Fibroblast of skin of back (primary cell): ENCODE measurements at places on chromosomes 4 and X.

DNA sequence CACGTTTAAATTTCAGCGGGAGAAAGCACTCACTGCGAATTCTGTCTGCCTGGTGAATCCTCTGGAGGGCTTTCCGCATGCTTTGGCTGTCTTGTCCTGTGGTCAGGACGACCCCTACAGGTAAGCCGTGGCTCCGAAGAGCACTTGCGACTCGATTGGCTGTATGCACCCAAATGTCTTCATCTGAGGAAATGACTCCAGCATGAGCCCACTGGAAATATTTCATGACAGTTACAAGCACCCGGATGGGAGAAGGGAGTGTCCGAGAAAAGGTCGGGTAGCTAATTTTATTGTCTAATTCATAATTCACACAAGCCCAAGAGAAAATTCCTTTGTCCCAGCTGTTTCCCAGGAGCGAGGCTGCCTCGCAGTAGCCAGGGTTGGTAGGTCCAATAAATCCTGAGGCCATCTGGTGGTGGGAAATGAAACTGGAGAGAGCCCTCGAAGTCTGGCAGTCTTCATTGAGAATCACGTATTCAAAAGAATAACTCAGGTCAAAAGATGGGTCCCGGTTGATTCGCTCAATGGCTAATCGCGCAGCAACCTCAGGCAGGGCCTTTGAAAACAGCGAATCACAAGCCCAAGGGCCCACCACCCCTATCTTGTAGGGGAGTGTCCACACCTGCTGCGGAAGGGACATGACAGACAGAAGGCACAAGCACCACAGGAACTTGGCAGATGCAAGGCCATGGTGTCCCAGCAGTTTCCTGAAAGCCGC is 6.6 kb downstream of the GUCY2F start:
- peak; percentile 69 for DNase-seq

DNA sequence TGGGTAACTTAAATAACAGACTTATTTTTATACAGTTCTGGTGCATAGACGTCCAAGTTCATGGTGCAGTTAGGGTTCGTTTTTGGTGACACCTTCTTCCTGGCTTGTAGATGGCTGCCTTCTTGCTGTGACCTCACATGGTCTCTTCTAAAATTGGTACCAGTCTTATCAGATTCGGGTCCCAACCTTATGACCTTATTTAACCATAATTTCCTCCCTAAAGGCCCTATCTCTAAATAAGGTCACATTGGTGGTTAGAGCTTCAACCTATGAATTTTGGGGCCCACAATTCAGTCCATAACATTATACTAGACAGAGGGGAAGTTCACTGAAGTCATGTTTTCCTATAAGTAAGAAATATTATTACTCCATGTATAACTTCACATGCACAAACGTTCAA is 128.0 kb downstream of the CFAP299 start:
- no peak for DNase-seq

GRCh38 chr4:77050962-77051361 is 24.8 kb downstream of the CCNI start:
- DNase-seq, result no peak

- DNase-seq, result no peak
These were observed 52.0 kb downstream of the EDNRA start for GRCh38 chr4:147532896-147533295.

DNA sequence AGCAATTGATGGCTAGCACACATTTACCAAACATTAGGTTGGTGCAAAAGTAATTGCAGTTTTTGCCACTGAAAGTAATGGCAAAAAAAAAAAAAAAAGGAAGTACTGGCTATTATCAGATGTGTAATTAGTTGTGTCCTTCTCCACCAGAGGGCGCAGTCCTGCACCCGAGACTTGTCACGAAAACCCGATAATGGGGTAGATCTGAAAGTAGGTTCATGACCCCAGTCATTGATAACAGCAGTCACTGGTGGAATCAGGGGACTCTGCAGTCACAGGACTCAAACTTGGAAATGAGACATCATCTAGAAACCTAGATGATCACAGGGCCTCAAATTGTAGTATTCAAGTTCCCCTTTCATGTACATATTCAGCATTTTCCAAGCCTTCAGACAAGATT is 13.1 kb upstream of the ACOT9 start:
- DNase-seq, result peak; percentile 48

DNA sequence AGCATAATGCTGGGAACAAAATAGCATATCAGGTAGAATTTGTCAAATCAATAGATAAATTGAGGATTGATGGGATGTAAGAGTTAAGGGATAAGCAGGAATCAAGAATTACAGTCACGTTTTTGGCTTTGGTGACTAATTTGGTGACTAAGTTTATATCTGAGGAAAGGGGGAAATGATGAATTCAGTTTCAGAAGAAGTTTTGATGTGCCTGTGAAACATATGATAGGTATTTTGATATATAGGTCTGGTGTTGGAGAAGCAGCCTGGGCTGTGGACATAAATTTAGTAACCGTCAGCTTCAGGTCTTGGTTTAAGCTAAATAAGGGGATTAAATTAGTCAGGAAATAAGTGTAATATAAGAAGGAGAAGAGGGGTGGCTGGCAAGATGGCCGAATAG is 79.0 kb upstream of the EDA2R start:
- peak; percentile 4 for DNase-seq

DNA sequence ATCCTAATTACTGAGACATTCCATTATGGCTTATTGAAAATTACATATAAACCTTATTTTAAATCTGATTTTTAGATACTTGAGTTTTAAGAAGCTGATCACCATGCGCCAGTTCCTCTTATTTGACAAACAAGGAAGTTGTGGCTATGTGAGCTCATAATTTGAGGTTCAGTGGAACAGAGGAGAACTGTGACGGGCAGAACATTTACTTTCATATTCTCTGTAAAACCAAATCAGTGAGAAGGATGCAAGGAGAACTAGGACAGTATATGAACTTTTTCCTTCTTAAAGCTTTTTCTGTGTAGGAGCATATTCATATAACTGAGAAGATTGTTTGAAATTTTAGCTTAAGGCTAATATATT is 25.3 kb downstream of the STIM2 start:
- no peak for DNase-seq

DNA sequence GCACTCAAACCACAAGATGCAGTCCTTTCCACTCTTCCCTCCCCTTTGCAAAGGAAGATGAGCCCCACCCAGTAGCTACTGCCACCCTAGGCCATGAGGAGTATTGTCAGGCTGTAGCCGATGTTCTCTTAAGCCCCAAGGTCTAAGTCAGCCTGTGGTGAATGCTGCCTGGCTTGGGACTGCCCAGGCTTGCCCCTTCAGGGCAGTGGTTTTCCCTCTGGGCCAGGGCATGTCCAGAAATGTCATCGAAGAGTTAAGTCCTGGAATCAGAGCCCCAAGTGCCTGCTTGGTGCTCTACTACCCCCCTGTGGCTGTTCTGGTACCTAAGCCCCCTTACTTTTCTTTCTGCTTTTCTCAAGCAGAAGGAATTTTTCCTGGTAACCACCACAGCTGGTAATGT is 11.8 kb upstream of the PGK1 start:
- DNase-seq, result peak; percentile 49

DNA sequence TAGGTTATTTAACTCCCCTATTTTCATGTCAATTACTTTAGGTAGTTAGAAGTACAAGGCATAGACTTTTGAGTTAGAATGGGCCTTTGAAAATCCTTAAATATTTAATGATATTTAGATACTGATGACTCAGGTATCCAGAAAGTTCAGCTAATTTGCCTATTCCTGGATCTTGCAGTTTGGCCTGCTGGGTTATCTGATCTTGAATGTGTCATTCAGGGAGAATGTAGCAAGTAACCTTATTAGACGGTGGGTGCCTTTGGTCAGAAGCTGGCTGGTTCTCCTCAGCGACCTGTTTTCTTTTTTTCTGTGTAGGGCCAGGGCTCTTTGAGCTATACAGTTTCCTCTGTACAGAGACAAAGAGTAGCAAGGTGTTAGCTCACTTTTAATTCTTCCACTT is 42.0 kb downstream of the MTM1 start:
- peak; percentile 3 for DNase-seq

GRCh38 chr4:105460306-105460705 is 13.6 kb downstream of the PPA2 start:
- no peak for DNase-seq

DNA sequence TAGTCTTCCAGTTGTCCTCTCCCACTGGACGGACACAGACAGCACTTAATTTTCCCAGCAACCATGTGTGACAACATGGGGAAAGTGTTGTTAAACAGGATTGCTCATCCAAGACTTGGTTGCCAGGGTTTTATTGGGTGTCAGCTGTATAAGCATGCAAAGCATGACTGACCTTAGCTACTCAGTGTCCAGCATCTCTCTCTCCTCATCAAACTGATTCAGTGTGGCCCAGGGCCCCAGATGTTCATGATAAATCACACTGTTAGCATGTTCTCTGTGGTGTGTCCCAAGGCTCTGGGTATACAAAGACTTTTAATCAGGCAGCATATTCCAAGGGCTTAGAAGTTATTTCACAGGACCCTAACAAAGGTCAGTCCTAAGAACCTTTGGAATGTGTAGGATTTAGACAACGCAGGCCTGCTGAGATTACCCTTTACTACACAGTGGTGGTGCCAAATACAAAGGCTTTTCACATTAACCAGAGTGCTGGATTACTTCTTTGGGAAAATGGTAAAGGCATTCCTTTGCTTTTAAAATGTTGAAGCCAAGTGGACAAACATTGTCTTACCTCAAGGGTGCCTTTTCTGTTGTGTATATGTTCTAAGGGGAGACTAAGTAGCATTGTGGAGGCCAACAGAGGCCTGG is 213.3 kb downstream of the GLUD2 start:
- DNase-seq, result no peak

DNA sequence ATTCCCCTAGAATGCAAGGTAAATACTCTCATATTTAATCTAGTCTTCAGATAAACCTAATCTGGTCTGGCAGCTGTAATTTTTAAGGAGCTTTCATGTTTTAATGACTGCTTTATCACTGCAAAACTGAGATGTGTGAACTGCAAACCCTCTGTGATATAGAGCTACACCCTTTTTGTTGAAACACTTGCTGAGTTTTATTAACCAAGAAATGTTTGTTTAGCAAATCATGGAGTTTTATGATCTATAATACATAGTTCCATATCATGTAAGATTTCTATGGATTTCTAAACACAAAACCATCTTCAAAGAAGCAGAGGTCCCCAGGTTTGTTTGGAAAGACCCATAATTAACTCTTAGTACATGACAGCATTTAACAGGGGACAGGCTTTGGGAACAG is 126.4 kb downstream of the BTC start:
- no peak for DNase-seq

DNA sequence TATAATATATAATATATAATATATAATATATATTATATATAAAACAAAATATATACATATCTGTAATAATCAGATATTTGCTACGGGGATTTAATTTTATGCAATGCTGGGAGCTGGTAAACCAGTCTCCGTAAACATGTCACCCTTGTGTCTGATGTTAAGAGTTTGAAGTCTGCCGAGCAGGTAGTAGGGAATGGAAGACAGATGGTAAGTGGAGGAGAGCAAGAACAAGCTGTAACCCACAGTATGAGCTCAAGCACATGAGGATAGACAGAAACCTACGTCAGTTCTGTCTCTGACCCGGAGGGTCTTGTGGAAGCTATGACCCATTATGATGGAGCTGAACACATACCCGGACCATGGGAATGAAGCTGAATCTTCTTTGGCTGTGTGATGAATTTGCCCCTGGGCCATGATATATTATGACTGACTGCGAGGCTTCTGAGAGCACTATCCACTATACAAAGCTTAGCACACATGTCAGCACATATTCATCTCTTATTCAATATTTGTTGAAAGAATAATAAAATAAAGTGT is 46.2 kb downstream of the TIGD2 start:
- DNase-seq, result no peak

DNA sequence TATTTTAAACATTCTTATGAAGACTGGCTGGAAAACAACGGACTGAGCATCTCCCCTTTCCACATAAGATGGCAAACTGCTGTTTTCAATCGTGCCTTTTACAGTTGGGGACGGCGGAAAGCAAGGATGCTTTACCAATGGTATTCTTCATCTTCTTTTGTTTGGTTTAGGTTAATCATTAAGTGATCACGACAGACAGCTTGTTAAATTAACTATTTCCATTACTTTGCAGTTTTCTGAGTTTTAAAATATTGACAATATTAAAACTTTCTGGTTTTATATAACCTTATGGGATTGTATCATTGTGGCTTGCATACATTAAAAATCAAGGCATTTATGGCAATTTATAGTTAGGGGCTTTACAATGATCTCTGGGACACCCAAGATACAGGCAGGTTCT is 3.8 kb downstream of the MBTPS2 start:
- peak; percentile 21 for DNase-seq

GRCh38 chrX:23666282-23666681 is 1.0 kb upstream of the PRDX4 start:
- no peak for DNase-seq

- peak; percentile 29 for DNase-seq
These were observed at the start of gene CCDC160 for GRCh38 chrX:134236626-134237614. Gene CCDC160, plus strand, starts transcription at chrX:134237182. Its CDS starts 7,619 bp downstream, at chrX:134244801.

GRCh38 chr4:16608123-16608522 is 290.3 kb downstream of the LDB2 start:
- DNase-seq, result peak; percentile 37

DNA sequence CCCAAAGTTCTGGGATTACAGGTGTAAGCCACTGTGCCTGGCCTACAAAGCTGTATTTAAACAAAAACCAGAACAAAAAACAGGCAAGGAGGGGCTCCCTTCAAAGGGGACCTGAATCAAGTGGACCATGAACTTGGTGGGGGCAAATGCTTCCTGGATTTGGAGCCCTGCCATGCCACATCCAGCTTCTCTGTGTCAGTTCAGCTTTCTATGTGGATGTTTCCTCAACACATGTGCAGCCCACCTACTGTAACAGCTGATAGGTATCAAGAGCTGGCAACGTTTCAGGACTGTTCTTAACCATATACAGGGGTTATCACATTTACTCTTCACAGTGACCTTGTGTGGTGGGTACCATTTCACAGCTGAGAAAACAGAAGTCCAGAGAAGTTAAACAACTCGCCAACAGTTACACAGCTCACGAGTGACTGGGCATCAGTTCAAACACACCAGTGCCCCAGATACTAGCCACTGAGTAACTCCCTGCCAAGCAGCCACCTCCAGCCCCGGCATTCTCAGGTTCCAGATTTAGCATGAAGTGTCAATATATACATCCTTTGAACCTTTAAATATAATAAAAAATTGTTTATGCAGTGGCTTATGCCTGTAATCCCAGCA is 7.5 kb downstream of the GPR143 start:
- no peak for DNase-seq

GRCh38 chrX:23954396-23954795 is 46.6 kb downstream of the CXorf58 start:
- DNase-seq, result no peak

GRCh38 chr4:114597410-114598115 is 1.0 kb upstream of the UGT8 start:
- DNase-seq, result no peak

- DNase-seq, result no peak
These were observed 15.5 kb downstream of the RAB40A start for GRCh38 chrX:103503853-103504207.
